ENCODE measurements at places on chromosomes 13 and 19.
A peak's percentile ranks its signal among the peaks of the same experiment; 100 is the strongest.

DNA sequence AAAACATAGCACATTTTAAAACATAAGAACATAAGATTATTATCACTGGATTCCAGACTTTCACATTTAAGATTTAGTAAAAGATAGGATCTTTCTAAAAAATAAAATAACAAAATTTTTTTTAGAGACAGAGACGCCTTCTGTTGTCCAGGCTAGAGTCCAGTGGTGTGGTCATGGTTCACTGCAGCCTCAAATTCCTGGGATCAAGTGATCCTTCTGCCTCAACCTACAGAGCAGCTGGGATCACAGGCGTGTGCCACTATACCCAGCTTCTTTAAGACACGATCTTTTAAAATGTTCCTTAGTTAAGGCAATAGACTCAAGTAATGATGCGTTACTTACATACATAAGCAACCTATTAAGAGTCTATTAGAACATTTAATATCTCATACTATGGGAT lies 32.7 kb downstream of the ALG5 start:
- DNase-seq = no peak

DNA sequence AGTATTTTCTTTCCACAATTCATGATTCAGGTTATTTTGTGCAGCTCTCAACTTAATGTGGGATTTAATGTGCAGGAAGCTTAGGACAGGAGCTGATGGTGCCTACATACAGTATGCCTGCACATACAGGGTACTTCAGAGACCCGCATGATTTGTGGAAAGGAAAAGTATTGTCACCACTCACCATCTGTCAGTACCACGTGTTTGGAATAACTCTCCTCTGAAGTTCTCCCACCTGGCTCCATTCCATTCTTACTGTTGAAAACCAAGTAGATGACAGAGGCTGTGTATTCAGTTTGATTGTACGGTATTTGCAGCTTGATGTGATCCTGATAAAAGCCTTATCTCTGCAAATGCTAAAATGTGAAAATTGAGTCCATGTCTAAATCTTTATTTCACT lies 85.7 kb downstream of the ZAR1L start:
- no peak for DNase-seq

DNA sequence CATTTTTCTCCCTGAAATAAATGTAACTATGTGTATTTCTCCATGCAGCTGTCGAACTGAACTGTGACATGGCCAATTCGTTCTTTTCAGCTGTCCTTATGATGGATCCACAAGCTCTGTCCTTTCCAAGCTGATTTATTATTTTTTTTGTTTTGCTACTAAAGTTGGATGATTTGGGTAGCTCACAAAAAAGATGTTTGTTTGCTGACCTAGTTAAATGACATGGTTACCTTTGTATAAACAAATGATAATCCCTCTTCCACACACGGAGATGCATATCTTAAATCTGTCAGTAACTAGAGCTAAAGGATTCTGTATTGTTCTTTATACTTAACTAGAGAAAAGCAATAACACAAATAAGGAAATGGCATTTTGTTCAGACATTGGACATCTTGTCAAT lies 884.3 kb upstream of the PCDH20 start:
- no peak for DNase-seq

DNA sequence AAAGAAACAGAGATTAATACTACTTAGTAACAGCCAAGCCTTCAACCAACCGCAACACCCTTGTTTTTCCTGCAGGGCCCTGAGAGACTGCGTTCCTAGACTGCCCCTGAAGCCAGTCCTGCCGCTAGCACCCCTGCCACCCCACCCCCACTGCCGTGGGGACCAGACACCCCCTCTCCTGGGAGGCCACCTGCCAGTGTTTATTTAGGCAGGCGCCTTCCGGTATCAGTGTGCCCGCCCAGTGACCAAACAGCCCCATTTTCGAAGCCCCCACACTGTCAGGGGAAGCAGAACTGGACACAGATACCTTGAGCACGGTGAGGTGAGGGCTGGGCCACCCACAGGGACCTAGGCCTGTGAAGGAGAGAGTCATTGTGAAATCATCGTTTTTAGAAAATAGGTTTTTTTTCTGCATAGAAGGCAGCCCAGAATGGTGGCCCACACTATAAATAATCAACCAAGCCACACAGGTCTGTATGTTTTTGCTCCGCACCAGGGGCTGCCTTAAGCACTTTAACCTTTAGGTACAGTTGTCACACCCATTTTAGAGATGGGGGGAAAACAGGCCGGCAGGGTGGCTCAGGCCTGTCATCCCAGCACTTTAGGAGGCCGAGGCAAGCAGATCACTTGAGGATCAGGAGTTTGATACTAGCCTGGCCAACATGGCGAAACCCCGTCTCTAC lies 3.5 kb upstream of the TLE5 start:
- DNase-seq = no peak

- no peak for DNase-seq
These were observed 37.5 kb downstream of the RFC3 start for GRCh38 chr13:33855371-33855895.

- no peak for DNase-seq
These were observed 91.7 kb downstream of the ATP8A2 start for GRCh38 chr13:25463496-25463895.

GRCh38 chr13:112346173-112346898 lies 29.8 kb upstream of the SPACA7 start:
- no peak for DNase-seq

- no peak for DNase-seq
These were observed 79.2 kb upstream of the UQCRFS1 start for GRCh38 chr19:29292153-29292552.

GRCh38 chr19:49677231-49677900 lies at the start of gene PRMT1:
Gene PRMT1, plus strand, starts transcription at chr19:49677271. Its CDS starts 10 bp downstream, at chr19:49677281.
- DNase-seq = no peak

- DNase-seq = no peak
These were observed 406.2 kb downstream of the EFNB2 start for GRCh38 chr13:106129273-106129672.

- no peak for DNase-seq
These were observed 834.1 kb upstream of the SLITRK6 start for GRCh38 chr13:86633346-86633745.

DNA sequence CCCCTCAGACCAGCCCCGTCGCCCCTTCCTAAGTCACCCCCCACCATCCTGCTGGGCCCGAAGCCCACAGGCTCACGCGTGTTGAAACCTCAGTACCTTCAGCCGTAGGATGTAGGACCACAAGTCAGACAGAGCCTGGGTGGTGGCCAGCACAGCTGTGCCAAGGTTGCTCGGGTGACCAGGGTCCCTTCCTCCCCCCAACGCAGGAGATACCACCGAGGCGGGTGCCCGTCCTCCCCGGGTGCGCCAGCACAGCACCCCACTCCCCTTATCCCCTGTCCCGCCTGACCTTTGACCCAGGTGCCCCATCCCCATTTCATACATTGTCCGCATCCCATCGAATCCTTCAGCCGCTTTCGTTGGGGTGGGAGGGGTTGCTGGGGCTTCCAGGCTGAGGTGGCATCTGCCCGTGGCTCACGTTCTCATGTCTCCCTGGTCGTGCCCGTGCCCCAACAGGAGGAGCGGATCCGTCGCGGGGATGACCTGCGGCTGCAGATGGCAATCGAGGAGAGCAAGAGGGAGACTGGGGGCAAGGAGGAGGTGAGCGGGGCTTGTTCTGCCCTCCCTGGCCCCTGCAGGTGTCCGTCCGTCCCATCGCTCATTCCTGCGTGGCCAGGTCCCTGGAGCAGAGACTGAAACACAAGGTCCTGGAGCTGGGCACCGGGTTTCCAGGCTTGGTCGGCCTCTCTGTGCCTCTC lies 14.5 kb downstream of the EPN1 start:
- DNase-seq = no peak

DNA sequence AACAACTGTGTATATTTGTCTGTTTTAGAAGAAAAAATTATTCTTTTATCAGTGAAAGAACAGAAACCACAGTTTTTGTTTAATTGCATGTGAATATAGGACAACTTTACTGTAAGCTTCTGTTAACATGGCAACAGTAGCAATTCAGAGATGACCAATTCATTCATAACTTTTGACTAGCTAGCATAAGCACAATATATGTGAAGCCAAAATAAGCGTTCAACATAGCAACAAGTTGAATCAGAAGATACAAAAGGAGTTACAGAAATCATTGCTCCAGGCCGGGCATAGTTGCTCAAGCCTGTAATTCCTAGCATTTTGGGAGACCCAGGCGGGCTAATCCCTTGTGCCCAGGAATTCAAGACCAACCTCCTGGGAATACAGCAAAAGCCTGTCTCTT lies 197.1 kb upstream of the GPC6 start:
- peak; percentile 17 for DNase-seq

GRCh38 chr13:28741084-28741491 lies 22.3 kb upstream of the SLC46A3 start:
- DNase-seq = no peak

- no peak for DNase-seq
These were observed 18.5 kb downstream of the ZNF71 start for GRCh38 chr19:56613639-56614038.

DNA sequence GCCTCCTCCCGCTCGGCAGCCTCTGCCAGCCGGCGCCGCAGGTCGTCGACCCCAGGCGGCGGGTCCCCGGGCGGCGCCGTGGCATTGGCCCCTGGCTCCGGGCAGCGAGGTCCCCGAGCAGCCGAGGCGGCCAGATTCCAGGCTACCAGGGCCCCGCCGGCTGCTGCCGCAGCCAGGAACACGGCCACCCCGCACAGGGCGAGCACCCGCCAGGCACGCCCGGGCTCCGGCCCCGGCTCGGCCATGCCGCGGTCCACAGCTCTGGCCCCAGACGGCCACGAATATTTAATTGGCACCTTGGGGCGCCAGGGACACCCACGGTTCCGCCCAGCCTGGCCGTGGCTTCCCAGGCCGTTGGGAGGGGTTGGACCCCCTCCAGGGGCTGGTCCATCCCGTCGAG lies at the start of gene CCDC194:
Gene CCDC194, minus strand, starts transcription at position 283 of the 400 bp plus-strand sequence. Its CDS starts 38 bp downstream, at position 245.
- DNase-seq = no peak

GRCh38 chr13:113553511-113554332 lies 30.8 kb upstream of the TFDP1 start:
- no peak for DNase-seq

GRCh38 chr13:24129914-24130774 lies 30.4 kb upstream of the SPATA13 start:
- no peak for DNase-seq

DNA sequence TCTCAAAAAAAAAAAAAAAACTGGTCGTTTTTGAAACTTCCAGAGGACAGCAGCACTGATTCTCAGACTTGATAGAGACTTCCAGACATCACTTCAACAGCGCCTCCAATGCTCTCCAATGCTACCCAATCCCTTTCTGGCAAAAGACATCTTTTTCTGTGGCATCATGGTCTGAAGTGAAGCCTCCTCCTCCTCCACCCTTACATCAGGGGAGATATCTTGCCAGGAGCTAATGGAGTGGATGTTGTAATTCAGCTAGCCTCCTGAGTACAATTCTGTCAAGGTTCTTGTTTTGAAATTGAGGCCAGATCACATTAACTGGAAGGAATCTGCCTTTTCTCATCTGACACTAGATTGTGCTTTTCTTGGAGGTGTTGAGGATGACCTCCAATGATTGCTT lies 24.2 kb downstream of the FXYD5 start:
- no peak for DNase-seq

GRCh38 chr13:29196409-29197074 lies 376.4 kb downstream of the MTUS2 start:
- no peak for DNase-seq

DNA sequence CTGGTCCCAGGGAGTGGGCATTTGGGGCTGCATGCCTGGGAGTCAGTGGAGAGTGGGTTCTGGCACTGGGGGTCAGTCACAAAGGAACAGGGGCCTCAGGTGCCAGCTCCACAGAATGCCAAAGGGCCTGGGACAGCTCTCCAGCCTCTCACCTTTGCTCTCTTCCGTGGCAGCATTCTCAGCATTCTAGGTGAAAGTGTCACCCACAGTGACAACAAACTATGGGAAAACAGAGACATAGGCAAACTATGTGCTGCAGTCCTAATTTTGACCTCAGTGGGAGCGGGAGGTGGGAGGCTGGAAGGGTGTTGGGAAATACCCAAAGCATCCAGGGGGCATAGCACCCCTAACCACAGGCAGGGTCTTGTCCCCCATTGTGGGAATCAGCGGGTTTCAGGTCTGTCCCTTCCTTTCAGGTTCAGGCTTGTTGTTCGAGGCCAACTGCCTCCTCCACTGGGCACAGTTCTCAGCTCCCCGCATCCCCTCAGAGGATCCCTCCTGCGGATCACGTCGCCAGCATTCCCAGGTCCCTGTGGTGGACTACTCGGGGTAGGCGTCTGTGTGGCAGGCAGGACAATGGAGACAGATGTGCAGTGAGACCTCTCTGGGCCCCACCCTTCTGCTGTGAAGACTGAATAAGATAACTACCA lies 52.4 kb downstream of the TSHZ3 start:
- DNase-seq = no peak

- no peak for DNase-seq
These were observed 67.6 kb upstream of the ZNF536 start for GRCh38 chr19:30304540-30304939.

DNA sequence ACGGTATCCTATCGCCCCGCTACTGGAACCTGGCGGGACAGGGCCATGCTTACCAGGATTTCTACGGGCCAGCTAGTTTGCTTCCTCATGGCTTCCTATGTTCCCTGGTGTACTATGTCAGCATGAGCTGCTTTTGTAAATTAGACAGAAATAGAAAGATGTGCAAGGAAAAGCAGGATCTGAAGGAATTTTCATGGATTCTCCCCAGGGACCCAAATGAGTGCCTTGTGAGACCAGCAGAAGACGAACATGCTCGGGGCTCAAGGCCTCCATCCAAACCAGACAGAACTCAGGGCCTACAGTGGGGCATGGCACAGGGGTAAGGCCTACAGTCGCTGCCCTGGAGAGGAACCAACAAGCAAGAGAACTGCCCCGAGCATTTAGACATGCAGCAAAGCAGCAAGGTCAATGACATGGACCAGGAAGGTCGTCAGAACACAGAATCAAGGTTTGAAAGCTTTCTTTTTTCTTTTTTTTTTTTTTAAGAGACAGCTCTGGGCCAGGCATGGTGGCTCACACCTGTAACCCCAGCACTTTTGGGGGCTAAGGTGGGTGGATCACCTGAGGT lies 17.3 kb downstream of the EPS15L1 start:
- DNase-seq = no peak

GRCh38 chr19:49987159-49987698 lies 26.3 kb upstream of the SIGLEC11 start:
- peak; percentile 71 for DNase-seq

DNA sequence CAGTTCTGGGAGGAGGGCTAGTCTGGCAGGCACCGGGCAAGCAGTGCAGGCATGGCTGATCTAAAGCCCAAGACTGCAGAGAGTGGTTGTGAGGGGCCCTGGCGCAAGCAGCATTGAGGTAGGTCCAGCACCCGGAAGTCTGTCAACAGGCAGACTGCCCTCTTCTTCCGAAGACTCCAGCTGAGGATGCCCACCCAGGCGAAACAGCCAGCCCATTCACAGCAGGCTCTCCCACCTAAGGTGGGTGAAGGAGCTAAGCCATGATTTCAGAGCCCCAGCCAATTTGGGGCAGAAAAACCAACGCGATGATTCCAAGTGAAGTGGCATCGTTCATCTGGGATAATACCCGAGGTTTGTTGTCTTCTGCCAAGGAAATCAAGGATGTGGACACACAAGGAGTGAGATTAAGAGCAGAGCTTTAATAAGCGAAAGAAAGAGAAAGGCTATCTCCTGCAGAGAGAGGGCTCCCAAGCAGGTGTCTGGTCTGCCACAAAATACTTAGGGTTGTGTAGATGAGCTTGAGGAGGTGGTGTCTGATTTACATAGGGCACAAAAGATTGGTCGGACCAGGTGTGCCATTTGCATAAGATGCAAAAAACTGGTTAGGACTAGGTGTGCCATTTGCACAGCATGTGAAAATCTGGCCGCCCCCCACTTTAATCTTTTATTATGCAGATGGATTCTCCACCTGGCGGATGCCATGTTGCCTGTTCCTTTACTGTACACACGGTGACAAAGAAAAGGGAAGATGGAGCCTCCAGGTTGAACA lies 22.6 kb downstream of the FAM124A start:
- no peak for DNase-seq

- no peak for DNase-seq
These were observed 111.9 kb upstream of the MLNR start for GRCh38 chr13:49108196-49108595.

Data from AG09309 (cell line).